ENCODE measurements at places on chromosomes 12 and 14.

GRCh38 chr12:66739940-66740651, 61.2 kb upstream of the GRIP1 start:
- no peak for DNase-seq

- no peak for DNase-seq
Measured at GRCh38 chr14:23045419-23046357, 3.7 kb downstream of the PSMB11 start.

DNA sequence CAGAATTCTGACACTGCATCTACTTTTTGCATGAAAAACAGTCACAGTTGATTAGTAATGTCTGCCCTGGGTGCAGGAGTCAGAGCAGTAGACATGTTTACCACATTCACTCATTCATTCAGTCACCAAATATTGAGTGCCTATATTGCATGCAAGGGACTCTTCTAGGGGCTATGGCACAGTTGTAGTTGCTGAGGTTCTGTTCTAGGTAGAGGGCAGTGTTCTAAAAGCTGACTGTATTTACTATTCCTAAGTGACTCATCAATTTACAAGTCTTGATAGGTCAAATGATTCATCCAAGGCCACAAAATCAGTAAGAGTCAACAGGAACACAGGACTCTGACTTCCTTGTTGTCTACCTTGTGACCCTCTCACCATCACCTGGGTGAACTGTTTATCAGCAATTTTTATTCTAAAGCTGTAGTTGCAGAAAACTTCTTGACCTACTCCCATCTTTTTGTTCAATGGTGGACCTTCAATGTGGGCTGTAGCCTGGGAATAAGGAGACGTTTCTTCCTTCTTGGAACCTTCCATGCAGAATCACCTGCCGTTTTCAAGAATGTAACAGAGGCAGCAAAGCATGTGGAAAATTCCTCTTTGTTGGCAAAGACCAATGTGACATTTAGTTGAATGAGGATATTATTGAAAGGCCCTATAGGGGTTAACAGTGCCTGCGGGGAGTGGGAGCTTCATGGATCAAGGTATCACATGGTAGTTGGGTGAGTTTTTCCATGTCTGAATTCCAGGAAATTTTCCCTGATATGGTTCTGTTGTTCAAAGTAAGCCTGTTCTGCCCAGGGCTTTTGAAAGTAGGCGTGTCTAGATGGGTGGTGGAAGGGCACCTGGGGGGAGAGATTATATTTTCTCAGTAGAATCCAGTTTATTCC, 223.2 kb downstream of the KTN1 start:
- no peak for DNase-seq

GRCh38 chr12:43325786-43326185, 226.2 kb downstream of the ADAMTS20 start:
- DNase-seq: no peak

- peak; percentile 88 for DNase-seq
Measured at GRCh38 chr12:52307836-52308805, 13.1 kb downstream of the KRT83 start.

GRCh38 chr12:122208073-122208820, 4.7 kb downstream of the B3GNT4 start:
- DNase-seq: no peak

- DNase-seq: no peak
Measured at GRCh38 chr12:64650762-64651161, 40.5 kb downstream of the RASSF3 start.

DNA sequence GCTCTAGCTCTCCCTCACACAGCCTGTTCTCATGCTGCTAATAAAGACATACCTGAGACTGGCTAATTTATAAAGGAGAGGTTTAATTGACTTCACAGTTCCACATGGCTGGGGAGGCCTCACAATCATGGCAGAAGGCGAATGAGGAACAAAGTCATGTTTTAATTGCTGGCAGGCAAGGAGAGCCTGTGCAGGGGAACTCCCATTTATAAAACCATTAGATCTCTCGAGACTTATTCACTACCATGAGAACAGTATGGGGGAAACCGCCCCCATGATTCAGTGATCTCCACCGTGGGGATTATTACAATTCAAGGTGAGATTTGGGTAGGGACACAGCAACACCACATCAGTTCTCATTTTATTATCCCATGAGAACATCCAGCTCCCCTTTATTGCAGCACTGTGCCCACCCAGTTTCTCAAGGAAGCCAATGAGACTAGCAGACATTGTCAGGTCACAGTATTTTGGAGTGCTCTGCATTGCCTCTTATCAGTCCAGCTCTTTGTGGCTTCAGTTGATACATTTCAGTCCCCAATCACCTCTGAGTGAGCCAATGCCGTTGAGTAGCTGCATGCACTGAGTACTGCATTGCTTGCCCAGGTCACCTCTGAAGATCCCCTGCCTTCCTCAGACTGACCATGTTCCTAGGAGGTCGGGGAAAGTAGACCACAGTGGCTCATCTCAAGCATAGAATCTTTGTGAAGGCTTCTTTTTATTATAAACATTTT, 131.2 kb downstream of the CRADD start:
- no peak for DNase-seq

- peak; percentile 79 for DNase-seq
Measured at GRCh38 chr12:114902665-114903064, 218.7 kb upstream of the TBX3 start.

DNA sequence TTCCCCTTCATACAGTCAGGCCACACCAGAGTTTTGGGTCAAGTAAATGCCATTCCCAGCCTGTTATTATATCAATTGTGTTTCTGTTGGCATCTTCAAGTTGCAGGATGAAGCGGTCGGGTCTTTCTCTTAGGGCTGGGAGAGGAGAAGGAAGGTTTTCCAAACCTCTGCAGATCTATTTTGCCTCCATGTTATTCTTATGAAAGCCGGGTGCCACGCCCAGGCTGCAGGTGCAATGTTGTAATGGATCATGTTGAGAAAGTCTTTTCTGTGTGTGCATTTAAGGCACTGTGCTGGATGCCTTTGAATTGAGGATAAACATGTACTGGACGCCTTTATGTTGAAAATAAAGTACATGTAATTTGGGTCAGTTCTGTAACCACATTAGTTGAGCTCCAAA, 164.4 kb upstream of the HIF1A start:
- DNase-seq: no peak

DNA sequence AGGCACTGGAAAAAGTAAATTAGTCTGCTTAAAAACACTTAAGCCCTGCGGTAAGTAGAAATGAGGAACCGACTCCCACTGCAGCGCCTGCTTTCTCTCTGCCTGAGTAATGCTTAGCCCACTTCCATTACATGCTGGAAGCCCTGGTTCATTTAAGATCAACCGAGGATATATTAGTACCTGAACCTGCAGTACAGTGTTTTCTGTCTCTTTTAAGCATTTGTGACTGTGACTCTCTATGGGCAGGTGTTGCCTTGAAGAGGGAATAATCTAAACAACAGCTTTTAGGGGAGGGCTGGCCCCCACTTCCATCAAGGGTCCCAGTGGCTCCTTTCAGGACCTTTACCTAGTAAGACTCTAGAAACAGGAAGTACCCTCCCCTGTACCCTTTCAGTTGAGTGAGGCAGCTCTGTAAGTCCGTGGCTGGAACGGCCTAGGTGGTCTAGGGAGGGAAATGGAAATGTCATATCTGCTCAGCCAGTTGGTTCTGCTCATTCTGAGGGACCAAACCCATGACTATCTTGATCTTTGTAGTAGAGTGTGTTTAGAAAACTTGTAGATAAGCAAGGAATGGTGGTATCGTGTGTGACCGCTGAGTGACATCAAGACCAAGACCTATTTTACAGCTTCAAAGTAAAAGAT, 56.2 kb downstream of the FNTB start:
- no peak for DNase-seq

GRCh38 chr14:47392326-47392725, 283.1 kb downstream of the MDGA2 start:
- DNase-seq: no peak

Data from NCI-H1417 (cell line).